ENCODE measurements at places on chromosomes 16 and 17.

- DNase-seq = no peak
Measured at GRCh38 chr17:28119046-28119445, 76.6 kb downstream of the NLK start.

GRCh38 chr16:17491140-17491662, 20.4 kb upstream of the XYLT1 start:
- DNase-seq = no peak

DNA sequence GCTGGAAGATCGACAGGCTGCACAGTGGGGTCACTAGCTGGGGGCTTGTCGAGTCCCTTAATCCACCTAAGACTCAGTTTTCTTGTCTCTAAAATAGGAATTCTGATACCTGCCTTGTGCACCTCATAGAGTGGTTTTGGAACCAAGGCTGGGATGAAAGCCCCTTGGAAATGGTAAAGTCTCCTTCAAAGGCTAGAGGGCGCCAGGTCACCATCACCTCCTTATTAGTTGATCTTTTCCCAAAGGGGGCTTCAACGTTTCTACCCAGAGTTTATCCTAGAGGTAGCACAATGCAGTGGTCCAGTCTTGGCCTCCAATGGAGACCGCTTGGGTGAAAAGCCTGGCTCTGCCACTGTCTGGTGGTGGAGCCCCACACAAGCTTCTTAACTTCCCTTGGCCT, 158.2 kb downstream of the AIPL1 start:
- DNase-seq = no peak

DNA sequence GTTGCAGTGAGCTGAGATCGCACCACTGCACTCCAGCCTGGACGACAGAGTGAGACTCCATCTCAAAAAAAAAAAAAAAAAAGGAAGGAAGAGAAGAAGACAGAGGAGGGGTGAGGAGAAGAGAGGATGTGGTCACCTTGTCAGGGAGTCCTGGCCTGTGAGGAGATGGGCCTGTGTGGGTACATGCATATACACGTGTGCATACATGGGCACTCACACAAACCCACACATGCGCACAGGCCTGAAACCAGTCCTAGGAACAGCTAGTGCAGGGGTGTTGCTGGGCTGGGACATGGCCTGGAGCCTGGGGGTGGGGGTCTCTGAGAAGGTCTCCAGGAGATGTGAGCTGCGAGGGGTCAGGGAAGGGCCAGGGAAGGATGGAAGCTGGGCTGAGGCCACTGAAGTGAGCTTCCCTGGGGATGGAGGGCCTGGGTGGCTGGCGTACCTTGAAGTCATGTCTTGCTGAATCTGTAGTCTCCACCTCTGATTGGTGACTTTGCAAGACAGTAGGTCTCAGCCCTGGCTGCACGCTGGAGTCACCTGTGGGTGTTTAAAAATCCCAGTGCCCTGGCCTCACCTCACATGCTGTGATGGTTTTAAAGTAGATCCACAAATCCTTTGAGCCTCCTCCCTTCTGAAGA, 72.4 kb downstream of the MRM1 start:
- DNase-seq = no peak

- no peak for DNase-seq
Measured at GRCh38 chr16:79269211-79269863, 331.2 kb downstream of the MAF start.

DNA sequence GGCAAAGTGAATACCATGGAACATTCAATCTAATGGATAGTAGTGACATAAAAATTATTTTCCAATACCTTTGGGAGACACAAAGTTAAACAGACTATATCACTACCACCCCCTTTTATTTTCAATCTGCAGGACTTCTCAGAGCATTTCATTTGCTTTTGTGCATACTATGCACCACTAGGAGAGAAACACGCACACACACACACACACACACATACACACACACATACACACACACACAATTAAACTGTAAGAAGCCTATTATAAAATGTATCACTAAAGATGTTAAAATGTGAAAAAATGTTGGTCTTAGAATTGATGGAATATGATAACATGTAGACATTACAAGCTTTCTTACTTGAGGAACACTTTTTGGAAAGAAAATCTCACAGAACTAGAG, 331.4 kb downstream of the CA10 start:
- no peak for DNase-seq

GRCh38 chr17:55356434-55357328, 65.0 kb downstream of the MMD start:
- peak; percentile 4 for DNase-seq

DNA sequence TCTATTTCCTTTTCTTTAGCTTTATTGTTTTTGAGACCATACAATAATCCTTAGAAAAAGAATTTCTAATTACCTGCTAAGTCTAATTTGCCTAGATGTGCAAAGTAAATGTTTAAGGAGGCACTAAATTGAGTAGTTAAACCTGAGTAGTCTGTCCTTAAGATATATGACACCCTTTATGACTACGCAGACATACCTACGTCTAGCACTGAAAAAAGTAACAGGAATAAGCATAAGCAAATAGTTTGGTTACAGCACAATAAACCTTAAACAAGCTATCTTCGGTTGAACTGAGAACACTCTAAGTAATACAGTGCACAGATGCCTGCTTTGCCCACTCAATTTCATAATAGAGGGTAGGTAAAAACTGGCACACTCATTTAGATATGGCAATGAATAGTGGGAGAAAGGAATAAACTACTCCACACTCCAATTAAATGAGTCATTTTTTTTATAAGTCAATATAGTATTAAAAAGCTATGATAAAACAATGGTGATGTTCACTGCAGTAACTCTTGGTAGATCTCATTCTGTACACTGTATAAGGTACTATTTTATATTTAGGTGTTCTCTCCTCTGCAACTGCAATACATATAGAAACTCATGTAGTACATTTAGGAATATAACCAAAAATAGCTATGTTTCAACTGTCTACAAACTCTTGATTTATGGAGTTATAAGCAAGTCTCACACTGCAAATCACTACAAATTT, 19.7 kb upstream of the INTS2 start:
- no peak for DNase-seq

DNA sequence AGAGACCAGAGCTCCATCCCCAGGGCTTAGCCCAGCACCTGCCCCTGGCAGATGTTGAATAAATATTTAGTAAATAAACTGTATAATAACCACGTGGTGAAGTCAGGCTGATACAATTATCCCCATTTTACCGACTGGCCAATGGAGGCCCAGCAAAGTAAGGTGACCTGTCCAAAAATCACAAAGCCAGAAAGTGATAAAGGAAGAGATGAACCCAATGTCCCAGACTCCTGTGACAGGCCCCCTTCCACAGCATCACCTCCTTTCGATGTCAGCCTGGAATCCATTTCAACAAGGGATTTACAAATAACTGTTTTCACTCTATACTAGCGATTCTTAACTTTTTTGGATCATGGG, 5.5 kb downstream of the TVP23A start:
- DNase-seq = no peak

GRCh38 chr16:5447734-5448133, 350.1 kb upstream of the EEF2KMT start:
- DNase-seq = no peak

GRCh38 chr17:4045487-4045886, 81.2 kb upstream of the ATP2A3 start:
- no peak for DNase-seq

DNA sequence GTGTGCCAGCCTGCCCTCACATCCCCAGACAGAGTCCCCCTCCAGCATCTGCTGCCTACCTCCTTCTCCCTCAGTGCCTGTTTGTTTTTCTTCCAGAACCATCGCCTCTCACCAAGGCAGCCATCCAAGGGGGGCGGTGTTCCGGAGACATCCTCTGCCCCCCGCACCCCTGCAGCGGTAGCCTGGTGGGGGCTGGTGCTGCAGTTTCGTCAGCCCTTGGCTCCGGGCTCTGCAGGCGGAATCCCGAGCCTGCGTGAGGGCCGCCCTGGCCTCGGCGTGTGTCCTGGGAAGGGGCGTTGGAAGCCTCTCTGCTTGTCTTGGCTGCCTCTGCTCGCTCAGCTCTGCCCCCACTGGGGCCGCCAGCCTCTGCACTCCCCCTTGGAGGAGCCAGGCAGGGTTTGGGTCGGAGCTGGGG, 126.0 kb upstream of the CIBAR2 start:
- DNase-seq = no peak

GRCh38 chr16:85011846-85012284, 530 bp upstream of the ZDHHC7 start:
- no peak for DNase-seq

DNA sequence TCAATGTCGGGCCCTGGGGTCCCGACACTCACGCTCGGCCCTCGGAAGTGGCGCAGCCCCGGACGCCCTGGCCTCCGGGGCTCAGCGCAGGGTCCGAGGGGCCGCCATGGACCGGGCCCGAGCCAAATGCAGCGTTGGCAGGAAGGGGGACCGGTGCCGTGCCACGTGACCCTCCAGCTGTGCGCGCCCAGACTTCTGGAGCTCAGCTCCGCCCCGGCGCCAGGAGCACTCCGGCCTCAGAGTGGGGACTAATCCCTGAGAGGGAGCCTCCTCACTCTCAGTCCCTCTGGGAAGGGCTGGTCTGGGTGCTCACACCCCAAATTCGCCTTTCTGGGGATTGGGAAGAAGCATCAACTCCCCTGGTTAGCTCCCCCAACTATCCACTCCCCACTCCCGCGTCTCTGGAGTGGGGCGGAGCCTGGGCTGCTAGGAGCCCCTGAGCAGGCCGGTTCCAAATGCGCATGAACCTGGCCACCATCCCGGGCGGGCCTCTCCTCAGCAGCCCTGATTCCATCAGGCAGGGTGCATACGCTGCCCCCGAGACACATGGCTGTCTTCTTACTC, at the start of gene B3GNT9:
TSS of gene B3GNT9 (minus strand) at position 166 of the 564 bp plus-strand sequence. CDS start 513 bp downstream, outside the sequence.
- peak; percentile 63 for DNase-seq

DNA sequence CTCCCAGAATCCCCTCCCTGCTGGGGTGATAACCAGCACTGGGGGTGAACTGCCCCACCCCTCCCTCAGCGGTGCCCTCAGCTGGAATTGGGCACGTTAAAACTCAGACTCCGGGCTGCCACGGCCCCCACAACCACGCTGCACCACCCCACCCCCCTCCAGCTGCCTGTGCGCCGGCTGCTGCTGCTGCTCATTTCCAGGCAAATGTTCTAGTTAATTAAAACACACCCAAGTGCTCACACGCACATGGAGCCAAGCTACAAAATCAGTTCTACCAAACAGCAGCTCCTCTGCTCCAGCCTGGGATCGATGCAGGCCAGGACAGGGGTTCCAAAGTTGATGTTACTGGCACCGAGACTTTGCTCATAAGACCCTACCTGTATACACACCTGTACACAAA, 180.5 kb downstream of the ZNF423 start:
- no peak for DNase-seq

- DNase-seq = no peak
Measured at GRCh38 chr16:89658221-89658879, 714 bp downstream of the SPATA33 start.

- no peak for DNase-seq
Measured at GRCh38 chr16:11379420-11379819, 34.2 kb downstream of the RMI2 start.

DNA sequence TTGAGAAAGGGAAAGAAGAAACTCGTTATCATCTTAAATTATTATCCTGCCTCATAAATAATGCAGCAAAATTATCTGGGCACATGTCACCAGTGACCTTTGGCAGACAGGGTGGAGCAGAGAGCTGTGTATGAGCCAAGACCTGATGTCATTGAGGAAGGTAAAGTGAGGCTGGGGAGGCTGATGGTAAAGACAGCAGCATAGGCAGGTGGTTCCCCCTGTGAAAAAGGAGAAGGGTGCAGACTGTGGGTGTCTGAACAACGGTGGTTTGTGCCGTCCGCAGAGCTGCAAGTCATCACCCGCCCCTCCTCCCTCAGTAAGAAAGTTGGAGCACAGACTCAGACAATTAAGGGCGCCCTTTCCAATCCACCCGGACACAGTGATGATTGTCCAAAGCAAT, 30.8 kb upstream of the METTL16 start:
- DNase-seq = no peak

DNA sequence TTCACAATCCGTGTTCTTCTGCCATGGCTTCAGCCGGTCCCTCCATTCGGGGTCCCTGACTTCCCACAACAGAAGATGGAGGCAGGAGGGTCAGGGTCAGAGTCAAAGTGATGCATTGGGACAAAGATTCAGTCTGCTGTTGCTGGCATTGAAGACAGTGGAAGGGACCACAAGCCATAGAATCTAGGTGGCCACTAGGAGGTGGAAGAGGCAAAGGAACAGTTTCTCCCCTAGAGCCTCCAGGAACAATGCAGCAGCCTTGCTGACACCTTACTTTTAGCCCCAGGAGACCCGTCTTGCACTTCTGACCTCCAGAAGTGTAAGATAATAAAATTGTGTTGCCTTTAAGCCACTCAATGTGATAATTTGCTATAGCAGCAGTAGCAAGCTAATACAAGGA, 55.9 kb downstream of the MFSD11 start:
- DNase-seq = peak; percentile 35

- no peak for DNase-seq
Measured at GRCh38 chr16:10896165-10896564, 19.2 kb downstream of the CIITA start.

- no peak for DNase-seq
Measured at GRCh38 chr16:51166091-51166490, 15.0 kb upstream of the SALL1 start.

DNA sequence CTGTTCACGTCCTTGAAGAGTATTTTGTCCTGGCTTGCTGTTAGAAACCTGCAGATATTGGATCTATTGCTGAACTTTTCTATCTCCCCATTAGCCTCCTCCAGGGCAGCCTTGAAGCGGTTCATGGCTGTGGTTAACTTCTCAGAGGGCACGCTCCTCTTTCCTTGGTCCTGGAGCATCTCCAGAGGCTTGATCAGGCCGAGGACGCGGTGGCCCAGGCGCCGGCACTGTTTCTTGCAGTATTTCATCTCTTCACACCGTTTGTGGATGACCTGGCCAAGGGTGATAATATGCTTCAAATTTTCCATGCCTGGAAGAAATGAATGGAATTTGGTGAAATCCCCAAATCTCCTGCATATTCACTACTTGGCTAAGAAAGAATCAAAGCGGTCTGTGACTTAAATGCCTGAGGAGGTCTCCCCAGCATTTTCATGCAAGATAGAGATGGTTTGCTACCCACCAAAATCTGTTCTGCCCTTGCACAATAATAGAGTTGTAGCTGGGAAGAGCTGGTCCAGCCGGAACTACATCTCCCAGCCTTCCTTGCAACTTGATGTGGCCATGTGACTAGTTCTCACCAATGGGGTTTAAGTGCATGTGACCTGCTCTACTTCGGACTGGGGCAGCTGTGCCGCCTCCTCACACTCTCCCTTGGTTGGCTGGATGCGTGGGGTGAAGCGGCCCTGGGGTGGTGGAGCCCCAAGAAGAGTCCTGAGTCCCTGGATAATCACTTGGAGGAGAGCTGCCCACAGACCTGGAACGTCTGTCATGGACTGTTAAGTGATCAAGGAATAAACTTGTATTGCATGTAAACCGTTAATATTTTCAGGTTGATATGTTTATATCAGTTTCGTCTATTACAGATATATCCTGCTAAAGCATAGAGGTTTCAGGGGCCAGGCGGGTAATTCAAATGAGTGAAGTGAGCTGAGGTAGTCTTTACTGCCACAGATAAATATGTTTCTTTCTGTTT, 4.9 kb downstream of the MLKL start:
- peak; percentile 87 for DNase-seq

GRCh38 chr16:58264961-58265479, 29.8 kb downstream of the PRSS54 start:
- DNase-seq = no peak
